ENCODE measurements at places on chromosomes 12 and 14. TPM values are rescaled to one million over a fixed set of nuclear protein-coding genes. Genes with fewer than 3 reads are reported as not detected.

Gene LAG3
- total RNA-seq = 0.79 TPM

Gene CD27
- 1.6 TPM for total RNA-seq

Gene KRT74
- not detected for total RNA-seq

Gene TAS2R13
- 1.0 TPM for total RNA-seq

Gene TSPAN19
- not detected for total RNA-seq

Gene TRIP11
- total RNA-seq = 64.3 TPM

Gene ST8SIA1
- total RNA-seq = 5.6 TPM

Gene SERPINA3
- total RNA-seq = 198 TPM

Measured in left lung (tissue), 14 donors.